Endodermal cell (in vitro differentiated cells): ENCODE measurements at places on chromosomes 6 and 20.

- no peak for DNase-seq
Observed at GRCh38 chr6:104614394-104614793, 245.3 kb downstream of the HACE1 start.

DNA sequence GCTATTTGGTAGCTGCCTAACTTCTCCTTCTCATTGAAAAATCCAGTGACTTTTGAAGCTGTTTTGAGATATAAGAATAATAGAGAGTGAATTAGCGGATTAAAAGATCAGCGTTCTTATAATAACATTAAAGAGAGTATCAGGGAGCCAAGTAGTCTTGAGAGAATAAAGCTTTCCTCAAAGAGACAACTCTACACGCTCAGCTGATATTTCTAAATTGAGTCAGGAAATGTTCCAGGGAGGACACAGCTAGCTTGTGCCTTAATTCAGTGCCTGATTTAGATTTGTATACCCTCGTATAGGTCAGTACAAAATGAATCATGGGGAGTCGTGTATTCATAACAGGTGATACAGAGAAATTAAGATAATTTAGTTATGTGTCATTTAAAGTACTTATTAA is 75.1 kb upstream of the QKI start:
- no peak for DNase-seq

DNA sequence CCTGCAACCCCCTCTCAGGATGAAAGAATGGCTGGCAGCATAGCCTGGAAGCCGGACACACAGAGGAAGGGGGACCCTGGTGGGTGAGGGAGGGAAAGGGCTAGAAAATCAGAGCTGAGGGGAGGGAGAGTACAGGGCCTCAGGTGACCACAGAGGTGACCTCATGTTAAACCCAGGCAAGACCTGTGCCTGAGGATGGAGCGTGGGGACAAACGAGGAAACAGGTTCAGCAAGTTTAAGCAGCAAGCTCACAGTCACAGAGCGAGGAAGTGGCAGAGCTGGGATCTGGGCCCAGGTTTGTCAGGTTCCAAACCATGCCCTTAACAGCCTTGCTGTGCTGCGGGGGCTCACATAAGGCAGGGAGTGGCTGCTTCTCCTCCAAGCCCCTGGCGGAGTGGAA is 4.0 kb upstream of the BPI start:
- peak; percentile 74 for DNase-seq

DNA sequence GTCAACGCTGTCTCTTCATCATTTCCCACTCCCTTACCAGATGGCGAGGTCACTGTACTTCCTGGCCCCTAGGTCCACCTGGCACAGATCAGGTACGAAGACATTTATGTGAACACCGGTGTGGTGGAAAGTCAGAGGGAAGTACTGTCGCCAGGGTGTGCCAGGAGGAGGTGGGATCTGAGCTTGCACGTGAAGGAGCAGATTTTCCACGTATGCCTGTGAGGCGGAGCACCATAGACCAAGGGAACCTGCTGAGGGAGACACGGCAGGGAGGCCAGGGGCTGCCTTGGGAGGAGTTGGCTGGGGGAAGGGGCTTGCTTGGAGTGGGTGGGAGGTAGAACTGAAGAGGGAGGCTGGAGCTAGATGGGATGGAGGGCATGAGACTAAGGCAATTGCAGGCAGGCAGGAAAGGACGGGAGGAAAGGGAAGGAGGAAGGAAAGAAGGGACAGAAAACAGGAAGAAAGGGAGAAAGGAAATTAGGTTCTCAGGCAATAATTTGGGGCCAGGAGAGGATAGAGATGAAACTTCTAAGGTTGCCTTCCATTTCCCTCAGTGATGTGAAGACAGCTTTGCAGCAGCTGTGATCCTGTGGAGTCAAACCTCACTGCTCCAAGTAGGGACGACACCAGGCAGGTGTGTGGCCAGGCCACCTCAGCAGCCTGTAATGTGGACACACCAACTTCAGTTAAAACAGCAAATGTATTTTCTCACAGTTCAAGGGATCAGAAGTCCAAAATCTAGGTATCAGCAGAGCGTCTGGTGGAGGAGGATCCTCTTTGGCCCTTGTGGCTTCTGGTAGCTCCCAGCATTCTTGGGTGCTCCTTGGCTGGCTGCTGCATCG is 46.8 kb downstream of the CHMP4B start:
- no peak for DNase-seq

GRCh38 chr6:119628691-119629594 is 279.4 kb upstream of the MAN1A1 start:
- no peak for DNase-seq

DNA sequence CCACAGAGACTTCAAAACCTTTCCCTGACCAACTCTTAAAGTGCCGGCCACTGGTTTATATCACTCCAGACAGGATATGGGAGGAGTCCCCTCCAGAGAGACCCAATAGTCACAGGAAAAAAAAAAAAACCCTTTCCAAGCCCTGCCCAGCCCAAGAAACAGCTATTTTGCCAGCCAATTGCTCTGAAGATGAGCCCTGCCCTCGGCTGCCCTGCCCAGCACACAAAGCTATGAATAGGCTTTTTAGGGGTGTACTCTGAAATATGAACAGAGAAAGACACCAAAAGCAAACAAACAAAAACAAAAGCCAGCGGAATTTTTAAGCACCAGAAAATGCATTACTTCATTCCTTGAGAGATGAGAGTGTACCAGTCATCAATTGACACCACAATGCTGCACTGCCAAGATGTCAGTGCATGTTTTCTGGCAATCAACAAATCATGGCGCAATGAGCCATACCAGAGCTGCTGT is 275.1 kb downstream of the C6orf118 start:
- DNase-seq, result no peak

DNA sequence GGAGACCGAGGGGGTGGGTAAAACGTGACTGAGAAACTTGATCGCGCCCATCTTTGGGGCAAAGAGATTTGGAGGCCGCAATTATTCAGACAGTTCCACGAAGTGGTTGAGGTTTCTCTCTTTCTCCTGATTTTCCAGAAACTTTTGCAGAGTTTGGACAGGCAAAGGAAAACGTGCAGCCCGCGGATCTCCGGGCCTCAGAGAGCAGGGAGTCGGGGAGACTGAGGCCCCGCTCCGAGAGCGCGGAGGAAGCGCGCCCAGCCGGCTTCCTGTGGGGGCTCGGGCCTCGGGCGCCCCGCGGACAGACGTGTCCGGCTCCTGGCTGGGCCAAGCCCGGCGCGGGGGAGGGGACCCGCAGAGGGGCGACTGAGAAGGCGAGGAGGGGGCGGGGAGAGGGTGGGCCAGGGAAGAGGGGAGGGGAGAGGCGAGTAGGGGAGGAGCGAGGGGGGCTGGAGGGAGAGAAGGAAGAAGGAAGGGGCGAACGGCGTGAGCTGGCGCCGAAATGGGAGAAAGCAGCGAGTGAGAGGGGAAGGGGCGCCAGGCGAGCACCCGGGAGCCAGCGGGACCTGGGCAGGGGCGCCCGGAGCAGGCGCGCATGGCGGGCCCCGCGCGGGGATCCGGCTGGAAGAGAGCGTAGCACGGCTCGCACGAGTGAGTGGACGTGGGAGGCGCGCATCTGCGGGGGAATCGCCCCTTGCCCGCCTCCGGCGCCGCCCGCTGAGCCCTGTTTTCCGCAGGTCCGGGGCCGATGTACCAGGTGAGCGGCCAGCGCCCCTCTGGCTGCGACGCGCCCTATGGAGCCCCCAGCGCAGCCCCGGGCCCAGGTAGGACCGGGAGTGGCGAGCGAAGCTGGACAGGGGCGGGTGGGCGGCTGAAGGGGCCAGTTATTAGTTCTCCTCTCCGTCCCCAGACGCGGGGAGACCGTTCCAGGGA is at the start of gene MDFI:
MDFI (plus strand) TSS at position 467 of the 933 bp plus-strand sequence; CDS start at position 749, 282 bp downstream.
- peak; percentile 88 for DNase-seq
